ENCODE measurements at places on chromosomes 11 and 22. TPM values are rescaled to one million over a fixed set of nuclear protein-coding genes. Genes with fewer than 3 reads are reported as not detected.

Gene NCR3LG1
- polyA plus RNA-seq, result 3.1 TPM

Gene FAM111B
- 0.58 TPM for polyA plus RNA-seq

Gene ELFN2
- polyA plus RNA-seq, result 4.4 TPM

Gene SERPINH1
- 17.0 TPM for polyA plus RNA-seq

Gene RIC3
- 103 TPM for polyA plus RNA-seq

Gene IFITM10
- 0.50 TPM for polyA plus RNA-seq

Gene CALCB
- polyA plus RNA-seq, result not detected

Gene F2
- 0.94 TPM for polyA plus RNA-seq

Gene SHANK3
- 6.3 TPM for polyA plus RNA-seq

Gene OLFML1
- polyA plus RNA-seq, result not detected

Gene MMP10
- not detected for polyA plus RNA-seq

Gene MSANTD4
- 45.0 TPM for polyA plus RNA-seq

Gene KRTAP5-10
- polyA plus RNA-seq, result not detected

Gene MIF
- 421 TPM for polyA plus RNA-seq

Gene RGL4
- not detected for polyA plus RNA-seq

Data from neural cell (in vitro differentiated cells).